Occipital lobe (tissue), 3 donors: ENCODE measurements at places on chromosomes 12 and 14. TPM values are rescaled to one million over a fixed set of nuclear protein-coding genes. Genes with fewer than 3 reads are reported as not detected.

The PTPRO gene
- 157 TPM for total RNA-seq

The OR4E2 gene
- not detected for total RNA-seq

The RAPGEF3 gene
- 9.0 TPM for total RNA-seq

The A2ML1 gene
- 1.2 TPM for total RNA-seq

The STRAP gene
- total RNA-seq: 66.8 TPM

The SMCO2 gene
- total RNA-seq: 0.78 TPM

The RPGRIP1 gene
- 0.16 TPM for total RNA-seq

GRCh38 chr12:66058554-66058953 is 72.0 kb downstream of the LLPH start:
- DNase-seq: no peak

DNA sequence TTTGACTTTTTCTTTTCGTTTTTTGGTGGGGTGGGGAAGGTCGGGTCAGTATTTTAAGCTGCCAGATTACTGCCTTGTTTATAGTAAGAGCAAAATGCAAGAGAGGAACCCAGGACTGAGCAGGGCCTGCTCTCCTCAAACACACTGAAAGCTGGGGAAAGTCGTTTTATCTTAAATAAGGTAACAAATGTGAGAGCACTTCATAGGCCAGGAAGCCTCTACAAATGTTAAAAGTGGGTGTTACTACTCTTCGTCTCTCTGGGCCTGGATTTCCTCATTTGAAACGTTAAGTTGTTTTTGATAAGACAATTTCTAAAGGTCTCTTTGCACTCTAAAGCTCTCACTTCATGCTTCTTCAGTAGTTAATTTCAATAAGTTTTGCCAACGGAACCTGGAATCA is 33.8 kb downstream of the PLEKHG7 start:
- DNase-seq: no peak

DNA sequence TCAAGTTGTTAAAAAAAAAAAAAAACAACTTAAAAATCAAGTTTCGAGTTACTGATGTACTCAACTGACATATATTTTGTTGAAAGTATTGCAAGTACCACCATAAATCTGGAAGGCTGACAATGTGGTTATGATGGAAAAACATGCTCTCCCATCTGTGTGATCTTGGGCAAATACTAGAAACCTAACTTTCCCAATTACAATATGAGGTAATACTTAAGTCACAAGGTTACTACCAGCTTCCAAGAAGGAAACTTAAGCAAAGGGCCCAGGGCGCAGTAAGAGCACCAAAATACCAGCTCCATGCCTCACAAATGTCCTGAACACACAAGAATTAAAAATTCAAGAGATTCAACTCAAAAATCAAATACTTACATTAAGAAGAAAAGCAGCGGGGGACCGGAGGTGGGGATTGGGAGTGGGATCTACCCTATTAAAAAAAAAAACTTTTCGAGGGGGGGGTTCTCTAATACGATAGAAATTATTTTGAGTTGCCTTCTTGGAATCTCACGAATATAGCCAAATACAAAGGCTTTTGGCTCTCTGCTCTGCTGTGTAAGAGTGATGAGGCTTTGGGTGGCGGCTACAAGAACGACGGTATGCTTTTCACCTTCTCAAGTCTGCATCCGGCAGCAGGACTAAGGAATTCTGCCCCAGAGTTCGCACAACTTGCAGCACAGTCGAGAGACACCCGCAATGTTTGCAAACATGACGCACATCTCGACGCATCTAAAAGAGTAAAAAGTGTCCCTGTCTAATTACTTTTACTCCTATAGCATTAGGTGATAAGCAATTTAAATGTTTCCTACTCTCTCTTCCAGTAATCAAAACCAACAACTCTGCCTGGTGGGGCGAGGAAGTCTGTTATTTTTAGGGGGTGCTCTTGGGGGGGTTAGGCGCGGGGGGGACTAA is 1.1 kb downstream of the SAV1 start:
- no peak for DNase-seq

GRCh38 chr14:74905595-74906142 is 17.4 kb downstream of the RPS6KL1 start:
- DNase-seq: peak; percentile 12

- no peak for DNase-seq
Measured at GRCh38 chr12:92739113-92739512, 36.3 kb downstream of the PLEKHG7 start.

GRCh38 chr14:79044894-79045624 is 874.9 kb downstream of the NRXN3 start:
- DNase-seq: peak; percentile 21

DNA sequence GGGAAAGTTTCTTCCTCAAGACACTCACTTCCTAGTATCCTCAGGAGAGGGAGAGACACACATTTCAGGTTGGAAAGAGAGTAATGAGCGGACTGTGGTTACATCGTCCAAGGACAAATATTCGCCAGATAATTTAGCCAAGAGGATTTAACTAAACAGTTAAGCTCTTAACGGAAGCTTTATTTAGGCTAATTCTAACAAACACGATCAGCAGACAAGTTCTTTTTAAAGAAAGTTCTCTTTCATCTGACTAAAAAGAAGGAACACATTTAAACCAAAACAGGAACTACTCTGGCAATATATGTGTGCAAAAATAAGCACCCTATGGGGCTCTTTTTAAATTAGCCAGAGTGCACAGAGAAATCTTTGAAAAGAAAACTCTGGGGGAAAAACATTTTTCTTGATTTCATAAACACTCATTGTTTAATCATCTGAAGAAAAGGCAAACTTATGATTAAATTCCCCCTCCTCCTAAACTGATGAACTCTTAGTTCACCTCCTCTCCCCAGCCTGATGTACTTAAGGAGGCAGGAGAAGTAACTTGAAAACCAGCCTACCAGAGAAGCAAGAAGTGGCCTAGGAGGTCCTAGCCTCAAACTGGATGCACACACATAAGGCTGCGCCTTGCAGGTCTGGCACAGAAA is 13.3 kb upstream of the BTG1 start:
- DNase-seq: no peak

- no peak for DNase-seq
Measured at GRCh38 chr12:115687094-115687493, 590.4 kb downstream of the MED13L start.

- DNase-seq: no peak
Measured at GRCh38 chr12:48198672-48198971, 4.5 kb downstream of the OR10AD1 start.

- peak; percentile 72 for DNase-seq
Measured at GRCh38 chr12:13347241-13348043, 150.9 kb downstream of the EMP1 start.

DNA sequence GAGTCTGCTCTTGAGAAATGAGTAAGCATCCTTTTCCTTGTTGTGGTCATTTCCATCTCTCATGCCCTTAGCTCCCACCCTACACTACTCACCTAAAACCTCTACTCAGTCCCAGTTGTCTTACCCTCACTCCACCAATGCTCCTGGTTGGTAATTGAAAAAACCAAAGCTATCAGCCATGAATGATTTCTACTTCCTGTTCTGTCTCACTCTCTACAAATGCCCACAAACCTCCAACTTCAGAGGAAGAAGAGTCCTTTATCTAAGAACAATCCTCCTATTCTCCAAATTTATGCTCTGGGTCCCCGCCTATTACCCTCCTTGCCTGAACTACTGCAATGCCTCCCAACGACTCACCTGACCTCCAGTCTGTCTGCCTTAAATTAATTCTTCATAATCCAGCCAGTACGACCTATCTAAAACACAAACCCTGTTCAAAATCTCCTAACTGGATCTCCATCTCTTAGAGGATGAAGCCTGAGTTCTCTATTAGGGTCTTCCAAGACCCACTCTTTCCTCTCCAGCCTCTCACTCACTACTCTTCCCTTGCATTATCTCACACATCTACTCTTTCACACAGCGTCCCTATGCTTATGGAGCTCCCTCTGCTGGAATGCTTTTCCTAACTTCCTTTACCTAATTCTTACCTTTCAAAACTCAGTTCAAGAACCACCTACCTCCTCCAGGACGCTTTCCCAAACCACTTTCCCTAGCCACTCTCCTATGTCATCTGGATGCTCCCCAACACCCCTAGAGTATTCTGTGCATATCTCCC is 2.2 kb downstream of the DHRS1 start:
- DNase-seq: no peak

- no peak for DNase-seq
Measured at GRCh38 chr14:23063601-23064000, 6.3 kb upstream of the CDH24 start.
